ENCODE measurements at places on chromosomes 11 and 22. TPM values are rescaled to one million over a fixed set of nuclear protein-coding genes. Genes with fewer than 3 reads are reported as not detected.

GRCh38 chr22:35231585-35232084 lies 25.7 kb upstream of the HMGXB4 start:
- peak; percentile 85 for ATAC-seq

GGTLC2 gene
- total RNA-seq, result not detected

GRCh38 chr11:86630229-86630981 lies 42.0 kb downstream of the ME3 start:
- no peak for ATAC-seq

DNA sequence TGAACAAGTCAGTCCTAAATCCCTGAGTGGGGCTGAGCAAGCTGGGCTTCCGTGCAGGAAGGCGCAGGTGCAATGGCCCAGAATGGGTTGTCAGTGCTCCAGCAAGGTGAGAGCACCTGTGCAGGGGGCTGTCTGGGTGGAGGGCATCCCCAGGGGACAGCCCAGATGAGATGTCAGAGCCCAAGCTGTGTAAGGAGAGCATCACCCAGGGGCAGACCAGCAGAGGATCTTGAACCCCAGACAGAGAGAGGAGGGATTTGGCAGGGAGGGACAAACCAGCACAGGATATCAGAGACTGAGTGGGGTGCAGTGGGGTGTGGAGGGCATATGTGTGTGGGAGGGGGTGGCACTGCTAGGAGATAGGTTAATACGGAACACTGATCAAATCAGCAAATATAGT lies 114.9 kb upstream of the TMEM45B start:
- ATAC-seq, result no peak

- ATAC-seq, result no peak
Observed at GRCh38 chr11:126083829-126084607, 21.4 kb upstream of the CDON start.

OR6A2 gene
- 0.09 TPM for total RNA-seq

GRCh38 chr11:11814614-11815452 lies 26.9 kb upstream of the USP47 start:
- ATAC-seq, result no peak

DNA sequence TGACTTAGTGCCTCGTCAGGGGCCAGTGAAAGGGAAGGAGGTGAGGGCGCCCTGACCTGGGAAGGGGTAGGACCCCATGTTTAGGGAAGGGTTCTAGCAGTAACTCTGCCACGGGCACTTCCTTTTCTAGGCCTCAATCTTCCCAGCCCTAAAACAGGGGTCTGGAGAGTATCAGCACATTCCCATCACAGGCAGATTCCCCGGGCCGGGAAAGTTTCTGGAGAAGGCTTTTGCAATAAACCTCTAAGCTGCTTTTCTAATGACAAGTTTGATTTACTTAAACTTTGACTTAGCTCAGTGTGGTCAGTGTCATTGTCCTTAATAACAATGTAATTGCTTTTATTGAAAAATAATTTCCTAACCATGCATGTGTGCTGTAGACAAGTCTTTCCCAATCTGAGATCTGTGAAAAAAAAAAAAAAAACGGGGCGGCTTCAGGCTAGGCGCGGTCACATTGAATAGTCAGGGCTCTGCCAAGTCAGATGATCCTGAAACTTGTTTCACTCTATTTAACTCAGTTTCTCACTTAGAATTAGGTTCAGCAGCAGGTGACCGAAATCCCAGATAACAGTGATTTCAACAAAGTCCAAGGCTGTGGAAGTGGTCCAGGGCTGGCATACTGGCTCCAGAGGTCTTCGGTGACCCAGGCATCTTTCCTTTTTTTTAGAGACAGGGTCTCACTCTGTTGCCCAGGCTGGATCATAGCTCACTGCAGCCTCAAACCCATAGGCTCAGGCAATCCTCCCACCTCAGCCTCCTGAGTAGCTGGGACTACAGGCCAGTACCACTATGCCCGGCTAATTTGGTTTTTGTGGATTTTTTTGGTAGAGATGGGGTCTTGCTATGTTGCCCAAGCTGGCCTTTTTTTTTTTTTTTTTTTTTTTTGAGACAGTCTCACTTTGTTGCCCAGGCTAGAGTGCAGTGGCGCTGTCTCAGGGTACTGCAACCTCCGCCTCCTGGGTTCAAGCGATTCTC lies 19.5 kb upstream of the TAB1 start:
- ATAC-seq, result peak; percentile 64

TSPAN32 gene
- 0.09 TPM for total RNA-seq
